ENCODE measurements at places on chromosomes 6 and 20.

DNA sequence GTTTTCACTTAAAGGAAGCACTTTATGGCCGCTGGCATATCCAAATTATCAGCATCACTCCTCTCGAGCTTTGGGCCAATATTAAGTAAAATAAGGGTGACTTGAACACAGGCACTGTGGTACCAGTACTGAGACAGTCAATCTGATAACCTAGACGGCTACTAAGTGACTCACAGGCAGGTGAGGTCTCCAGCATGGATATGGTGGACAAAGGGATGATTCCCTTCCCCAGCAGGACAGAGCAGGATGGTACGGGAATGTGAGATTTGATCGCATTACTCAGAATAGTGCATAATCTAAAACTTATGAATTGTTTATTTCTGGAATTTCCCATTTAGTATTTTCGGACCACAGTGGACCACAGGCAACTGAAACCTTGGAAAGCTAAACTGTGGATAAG, 55.7 kb downstream of the TNFRSF21 start:
- DNase-seq, result no peak

- peak; percentile 81 for DNase-seq
These were observed 4.0 kb upstream of the TUBB2B start for GRCh38 chr6:3231247-3232016.

GRCh38 chr6:83417880-83418663, 12.8 kb downstream of the ME1 start:
- peak; percentile 15 for DNase-seq

- DNase-seq, result no peak
These were observed 52.4 kb upstream of the IPCEF1 start for GRCh38 chr6:154408891-154409500.

DNA sequence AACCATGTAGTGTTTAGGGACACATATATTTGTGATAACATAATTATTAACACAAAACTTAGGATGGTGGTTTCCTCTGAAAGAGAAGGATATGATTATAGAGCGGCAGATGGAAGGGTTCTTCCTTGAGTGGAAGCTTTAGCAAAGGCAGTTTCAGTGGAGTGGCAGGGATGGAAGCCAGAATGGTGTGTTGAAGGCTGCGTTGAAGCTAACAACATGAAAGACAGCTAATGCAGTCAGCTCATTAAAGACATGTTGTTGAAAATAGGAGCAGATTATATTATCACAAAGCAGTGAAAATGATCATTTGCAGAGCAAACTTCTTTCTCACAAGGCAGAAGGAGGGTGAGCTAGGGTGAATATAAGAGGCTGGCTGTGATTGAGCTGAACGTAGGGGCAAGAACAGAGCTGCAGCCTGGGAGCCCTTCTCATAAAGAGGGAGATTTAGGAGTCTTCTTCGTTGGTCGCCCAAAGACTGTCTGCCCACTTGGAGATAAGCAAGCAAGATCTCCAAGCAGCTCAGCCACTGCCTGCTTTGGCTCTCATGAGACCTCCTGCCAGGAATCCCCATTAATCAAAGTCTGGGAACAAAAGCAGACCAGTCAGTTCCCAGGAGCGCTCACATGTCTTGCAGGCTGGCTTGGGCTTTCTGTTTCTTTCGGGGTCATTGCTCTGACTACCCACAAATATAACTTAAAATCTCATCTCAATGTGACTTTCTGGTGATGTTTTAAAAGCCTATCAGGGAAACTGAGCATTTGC, 2.6 kb upstream of the ANKRD6 start:
- DNase-seq, result no peak

- DNase-seq, result no peak
These were observed 11.6 kb downstream of the JAG1 start for GRCh38 chr20:10662151-10662550.

- peak; percentile 63 for DNase-seq
These were observed 553.7 kb downstream of the CD83 start for GRCh38 chr6:14671261-14671681.

DNA sequence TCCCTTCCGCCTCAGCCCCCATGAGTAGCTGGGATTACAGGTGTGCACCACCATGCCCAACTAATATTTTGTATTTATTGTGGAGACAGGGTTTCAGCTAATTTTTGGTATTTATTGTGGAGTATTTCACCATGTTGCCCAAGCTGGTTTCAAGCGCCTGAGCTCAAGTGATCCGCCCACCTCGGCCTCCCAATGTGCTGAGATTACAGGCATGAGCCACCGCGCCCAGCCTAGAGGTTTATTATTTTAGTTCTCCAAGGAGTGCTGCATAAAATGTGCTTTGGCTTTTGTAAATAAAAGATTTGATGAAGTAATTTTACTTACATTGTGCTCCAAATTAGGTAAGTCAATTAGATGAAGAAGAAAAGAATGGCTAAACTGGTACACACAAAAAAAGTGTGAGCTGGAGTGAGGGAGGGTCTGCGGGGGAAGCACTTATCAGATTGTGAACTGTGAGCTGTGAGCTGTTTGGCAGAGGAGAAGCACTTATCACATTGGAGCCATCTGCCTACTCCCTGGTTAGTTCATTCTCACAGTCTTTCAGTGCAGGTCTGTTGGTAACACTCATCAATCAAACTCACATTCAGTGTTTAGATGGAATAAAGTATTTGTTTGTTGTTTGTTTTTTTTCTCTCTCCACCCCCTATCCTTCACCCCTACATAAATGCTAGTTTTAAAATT, 398.0 kb downstream of the EPHA7 start:
- DNase-seq, result no peak

DNA sequence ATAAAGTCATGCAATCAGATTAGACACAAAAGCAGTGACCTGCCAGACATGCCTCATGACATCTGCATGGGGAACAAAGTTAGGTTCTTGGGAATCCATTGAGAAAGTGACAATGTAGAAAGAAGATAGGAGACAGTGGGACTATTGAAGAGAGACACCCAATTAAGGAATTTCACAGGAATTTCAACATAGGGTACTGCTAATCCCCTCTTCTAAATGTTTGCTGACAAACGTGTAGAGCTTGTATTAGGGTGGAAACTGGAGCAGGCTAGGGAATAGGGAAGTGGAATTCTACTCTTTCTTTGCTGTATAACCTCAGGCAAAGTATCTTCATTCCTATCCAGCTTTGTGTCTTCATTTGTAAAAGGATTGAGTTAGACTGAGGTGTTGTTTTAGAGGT, 409.4 kb upstream of the SASH1 start:
- no peak for DNase-seq

DNA sequence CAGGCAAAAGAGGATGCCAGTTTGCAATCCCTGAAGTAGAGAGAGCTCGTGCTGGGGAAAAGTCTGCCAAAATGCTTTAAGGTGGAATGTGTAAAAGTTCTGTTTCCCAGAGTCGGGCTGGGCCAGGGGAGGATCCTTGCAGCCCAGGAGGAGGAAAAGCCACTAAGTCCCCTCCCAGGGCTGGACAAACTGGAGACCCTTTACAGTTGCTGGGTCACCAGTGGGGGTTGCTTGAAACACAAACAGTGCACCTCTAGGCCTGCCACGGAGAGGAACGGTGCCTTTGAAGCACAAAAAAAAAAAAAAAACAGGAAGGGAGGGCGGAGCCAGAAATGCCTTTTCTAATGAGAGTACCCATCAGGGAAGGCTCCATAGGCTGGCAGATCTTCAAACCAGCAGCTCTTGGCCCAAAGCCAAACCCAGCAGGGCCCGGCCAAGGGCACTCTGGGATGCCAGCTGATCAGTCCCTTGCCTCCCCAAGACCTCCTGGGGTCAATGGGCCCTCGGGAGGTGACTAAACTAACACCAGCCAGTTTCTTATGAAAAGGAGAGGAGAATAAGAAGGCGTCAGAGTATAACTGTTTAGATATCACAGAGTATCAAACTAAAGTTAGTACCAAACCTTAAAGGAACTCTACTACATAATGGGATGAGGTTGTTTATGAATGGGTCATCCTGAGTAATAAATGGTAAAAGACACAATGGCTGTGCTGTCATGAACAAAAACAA, 23.7 kb downstream of the HLA-A start:
- DNase-seq, result peak; percentile 64

GRCh38 chr20:48923149-48923718, 1.7 kb downstream of the ARFGEF2 start:
- DNase-seq, result no peak

DNA sequence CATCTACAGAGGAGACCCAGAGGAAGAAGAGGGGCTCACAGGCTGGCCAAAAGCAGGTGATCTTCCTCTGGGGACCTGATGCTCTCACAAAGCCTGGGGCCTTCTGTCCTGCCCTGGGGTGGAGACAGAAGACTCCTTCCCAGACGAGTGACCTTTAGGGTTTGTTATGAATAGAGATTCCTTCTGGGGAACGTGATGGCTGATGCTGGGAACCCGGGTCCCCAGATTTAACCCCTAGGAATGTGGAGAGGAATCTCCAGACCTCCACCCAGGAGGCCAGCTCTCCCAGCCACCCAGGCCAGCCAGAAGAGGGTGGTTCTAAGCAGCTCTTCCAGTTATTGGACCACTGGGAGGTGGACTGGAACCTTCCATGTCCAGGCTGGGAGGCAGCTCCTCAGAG, 16.8 kb upstream of the CCN5 start:
- no peak for DNase-seq
